ENCODE measurements at places on chromosomes 7 and 10.
A peak's percentile ranks its signal among the peaks of the same experiment; 100 is the strongest.

DNA sequence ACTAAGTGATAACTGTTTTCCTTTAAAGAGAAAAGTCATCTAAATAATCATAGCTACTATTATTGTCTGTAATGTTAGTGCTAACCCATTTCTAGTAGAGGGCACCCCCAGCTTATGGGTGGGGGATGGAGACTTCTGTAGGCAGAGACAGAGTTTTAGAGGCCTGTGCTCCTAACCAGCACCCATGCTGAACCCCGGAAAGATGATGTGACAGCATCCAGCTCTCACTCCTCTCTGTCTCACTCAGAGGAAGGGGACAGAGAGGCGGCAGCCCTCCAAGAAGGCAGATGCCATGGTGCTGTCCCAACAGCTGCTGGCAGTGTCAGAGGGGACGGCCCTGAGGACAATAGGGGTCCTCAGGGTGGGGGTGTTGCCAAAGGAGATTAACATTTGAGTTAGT lies 74.4 kb upstream of the PRLHR start:
- no peak for DNase-seq
- peaks cover 2% of the 10 kb centered on the region for H3K27me3 ChIP-seq
- H3K4me1 ChIP-seq: peaks cover 13% of the 10 kb centered on the region
- no peak overlapping the region for H3K4me3 ChIP-seq

DNA sequence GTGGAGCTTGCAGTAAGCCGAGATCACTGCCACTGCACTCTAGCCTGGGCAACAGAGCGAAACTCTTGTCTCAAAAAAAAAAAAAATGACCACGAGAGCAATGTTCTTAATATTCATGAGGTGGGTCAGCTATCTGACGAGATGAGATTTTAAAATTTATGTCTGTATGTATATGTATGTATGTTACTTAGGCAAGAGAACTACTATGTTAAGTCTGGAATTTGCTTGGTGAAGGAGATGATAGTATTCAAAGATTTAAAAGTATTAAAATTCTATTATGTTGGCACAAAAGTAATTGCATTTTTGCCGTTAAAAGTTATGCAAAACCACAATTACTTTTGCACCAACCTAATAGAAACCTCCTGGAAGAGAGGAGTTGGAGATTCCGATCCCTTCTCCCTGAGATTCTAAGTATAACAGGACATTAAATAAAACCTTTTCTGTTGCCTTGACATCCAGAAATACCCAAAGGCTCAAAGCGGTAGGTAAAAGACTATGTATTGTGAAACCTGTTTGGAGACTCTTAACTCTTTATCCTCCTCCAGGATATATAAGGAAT lies 114.3 kb upstream of the TNS3 start:
- no peaks in the 10 kb centered on the region for H3K36me3 ChIP-seq
- H3K4me3 ChIP-seq: no peak overlapping the region
- H3K4me1 ChIP-seq: peaks cover 5% of the 10 kb centered on the region
- DNase-seq: no peak
- no peak overlapping the region for H3K27ac ChIP-seq

DNA sequence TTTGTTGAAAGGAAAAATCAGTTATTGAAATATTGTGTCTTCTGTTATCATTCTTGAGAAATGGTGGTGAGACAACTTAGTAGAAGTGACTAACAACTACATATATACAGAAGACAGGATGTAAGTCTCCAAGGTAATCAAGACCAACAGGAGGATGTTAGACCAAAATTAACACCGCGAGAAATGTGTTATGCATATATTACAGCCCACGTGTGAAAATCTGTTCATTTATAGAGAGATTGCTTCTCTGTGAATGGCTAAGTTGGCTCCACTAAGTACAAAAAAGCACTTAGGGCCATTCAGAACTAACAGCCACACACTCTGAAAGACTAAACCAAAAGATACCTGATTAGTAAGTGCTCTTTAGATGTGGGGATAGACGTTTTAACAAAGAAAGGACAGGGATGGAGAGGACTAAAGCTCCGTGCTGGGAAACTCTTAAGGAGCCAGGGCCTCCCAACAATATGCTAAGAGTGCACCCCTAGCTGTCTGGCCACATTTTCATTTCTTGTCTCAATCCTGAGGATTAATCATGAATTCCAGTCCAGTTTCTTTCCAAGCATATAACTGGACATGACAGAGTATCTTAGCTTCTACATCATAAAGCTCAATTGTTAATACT lies 26.5 kb downstream of the HDAC9 start:
- H3K27me3 ChIP-seq: no peaks in the 10 kb centered on the region
- peak overlapping the region; percentile 73 for H3K4me3 ChIP-seq
- H3K36me3 ChIP-seq: peaks cover 19% of the 10 kb centered on the region
- H3K4me1 ChIP-seq: peaks cover 67% of the 10 kb centered on the region
- peak overlapping the region; percentile 94 for H3K27ac ChIP-seq

GRCh38 chr7:14457568-14458453 lies 444.7 kb downstream of the DGKB start:
- H3K4me1 ChIP-seq: no peaks in the 10 kb centered on the region
- DNase-seq: peak; percentile 20
- H3K4me3 ChIP-seq: no peak overlapping the region
- H3K27ac ChIP-seq: no peak overlapping the region
- H3K36me3 ChIP-seq: no peaks in the 10 kb centered on the region

DNA sequence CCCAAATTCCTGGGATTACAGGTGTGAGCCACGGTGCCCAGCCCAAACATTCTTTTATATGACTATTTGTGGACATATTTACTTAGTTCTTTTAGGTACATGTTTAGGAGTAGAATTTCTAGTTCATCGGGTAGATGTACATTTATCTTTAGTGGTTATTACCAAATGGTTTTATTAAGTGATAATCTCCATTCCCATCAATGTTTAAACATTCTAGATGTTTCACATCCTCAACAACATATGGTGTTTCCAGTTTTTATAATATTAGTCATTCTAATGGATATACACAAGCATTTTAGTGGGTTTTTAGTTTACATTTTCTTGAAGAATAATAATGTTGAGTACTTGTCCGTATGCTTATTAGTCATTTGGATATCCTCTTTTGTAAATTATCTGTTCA lies 131.7 kb downstream of the RTKN2 start:
- H3K4me1 ChIP-seq: no peaks in the 10 kb centered on the region
- no peak overlapping the region for H3K27ac ChIP-seq
- no peak for DNase-seq
- peaks cover 2% of the 10 kb centered on the region for H3K36me3 ChIP-seq
- H3K27me3 ChIP-seq: no peaks in the 10 kb centered on the region

DNA sequence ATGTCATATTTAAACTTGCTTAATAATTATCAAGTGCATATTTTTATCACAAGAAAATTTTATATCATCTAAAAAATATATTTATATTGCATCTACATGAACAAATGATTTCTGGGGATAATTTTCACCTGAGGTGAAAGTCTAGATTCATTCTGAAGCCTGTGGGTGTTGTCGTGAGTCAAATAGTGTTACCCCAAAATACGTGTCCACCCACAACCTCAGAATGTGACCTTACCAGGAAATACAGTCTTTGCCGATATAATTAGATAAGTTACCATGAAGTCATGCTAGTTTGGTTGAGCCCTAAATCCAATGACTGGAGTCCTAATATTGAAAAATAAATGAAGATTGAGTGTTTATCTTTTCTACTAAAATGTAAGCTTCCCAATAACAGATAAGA lies 203.0 kb upstream of the MDFIC start:
- no peak for DNase-seq
- H3K4me3 ChIP-seq: no peak overlapping the region
- H3K27me3 ChIP-seq: peaks cover 1% of the 10 kb centered on the region

- H3K4me3 ChIP-seq: no peak overlapping the region
- no peaks in the 10 kb centered on the region for H3K27me3 ChIP-seq
- H3K4me1 ChIP-seq: no peaks in the 10 kb centered on the region
- H3K36me3 ChIP-seq: no peaks in the 10 kb centered on the region
These were observed 189.8 kb upstream of the SEMA3A start for GRCh38 chr7:84384417-84384816.

DNA sequence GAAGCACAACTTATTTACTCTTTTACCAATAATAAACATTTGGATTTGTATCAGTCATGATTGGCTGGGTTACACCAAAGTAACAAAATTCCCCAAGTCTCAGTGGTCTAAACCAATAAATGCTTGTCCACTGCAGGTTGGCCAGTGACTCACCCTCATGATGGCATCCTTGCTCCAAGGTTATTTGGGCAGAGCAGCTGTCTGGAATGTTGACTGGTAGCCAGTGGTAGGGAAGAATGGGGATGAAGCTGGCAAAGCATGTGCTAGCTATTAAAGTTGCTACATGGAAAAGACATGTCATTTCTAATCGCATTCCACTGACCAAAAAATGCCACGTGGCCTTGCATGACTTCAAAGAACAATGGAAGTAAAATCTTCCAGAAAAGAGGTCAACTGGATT lies 1168.7 kb upstream of the CELF2 start:
- H3K36me3 ChIP-seq: no peaks in the 10 kb centered on the region
- no peak overlapping the region for H3K4me3 ChIP-seq
- no peaks in the 10 kb centered on the region for H3K27me3 ChIP-seq
- no peak overlapping the region for H3K27ac ChIP-seq

DNA sequence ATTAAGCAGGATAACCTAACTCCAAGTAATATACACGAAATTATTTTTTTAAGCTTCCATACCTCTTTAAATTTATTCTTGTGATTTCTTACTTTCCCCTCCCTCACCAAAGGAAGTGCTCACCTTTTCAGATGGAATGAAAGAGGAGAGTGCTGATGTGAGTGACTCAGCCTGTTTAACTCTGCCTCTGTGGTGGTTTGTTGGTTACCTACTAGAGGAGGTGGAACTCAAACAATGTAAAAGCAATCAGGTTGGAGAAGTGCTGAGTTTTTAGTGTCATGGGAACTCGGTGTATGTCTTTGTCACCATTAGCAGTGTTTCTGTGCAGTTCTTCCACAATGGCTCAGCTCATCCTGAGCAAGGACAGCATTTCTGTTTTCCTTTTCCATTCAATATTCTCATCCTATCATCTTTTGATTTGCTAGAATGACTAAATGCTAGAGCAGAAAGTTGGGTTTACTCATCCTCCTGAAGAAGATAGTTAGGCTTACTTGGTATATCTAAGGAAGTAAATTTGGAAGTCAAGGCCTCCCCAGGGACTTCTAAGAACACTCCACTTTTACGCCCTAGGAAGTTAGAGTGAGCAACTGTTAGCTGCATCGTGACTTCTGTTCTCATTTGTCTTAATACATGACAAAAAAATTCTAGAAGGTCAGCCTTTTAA lies 6.0 kb downstream of the ADD3 start:
- DNase-seq: no peak
- peak overlapping the region; percentile 77 for H3K27ac ChIP-seq
- peak overlapping the region; percentile 27 for H3K4me3 ChIP-seq
- H3K4me1 ChIP-seq: peaks cover 48% of the 10 kb centered on the region

- H3K36me3 ChIP-seq: no peaks in the 10 kb centered on the region
- H3K27ac ChIP-seq: no peak overlapping the region
- H3K27me3 ChIP-seq: no peaks in the 10 kb centered on the region
- no peak overlapping the region for H3K4me3 ChIP-seq
These were observed 84.0 kb upstream of the ANLN start for GRCh38 chr7:36305648-36306047.

DNA sequence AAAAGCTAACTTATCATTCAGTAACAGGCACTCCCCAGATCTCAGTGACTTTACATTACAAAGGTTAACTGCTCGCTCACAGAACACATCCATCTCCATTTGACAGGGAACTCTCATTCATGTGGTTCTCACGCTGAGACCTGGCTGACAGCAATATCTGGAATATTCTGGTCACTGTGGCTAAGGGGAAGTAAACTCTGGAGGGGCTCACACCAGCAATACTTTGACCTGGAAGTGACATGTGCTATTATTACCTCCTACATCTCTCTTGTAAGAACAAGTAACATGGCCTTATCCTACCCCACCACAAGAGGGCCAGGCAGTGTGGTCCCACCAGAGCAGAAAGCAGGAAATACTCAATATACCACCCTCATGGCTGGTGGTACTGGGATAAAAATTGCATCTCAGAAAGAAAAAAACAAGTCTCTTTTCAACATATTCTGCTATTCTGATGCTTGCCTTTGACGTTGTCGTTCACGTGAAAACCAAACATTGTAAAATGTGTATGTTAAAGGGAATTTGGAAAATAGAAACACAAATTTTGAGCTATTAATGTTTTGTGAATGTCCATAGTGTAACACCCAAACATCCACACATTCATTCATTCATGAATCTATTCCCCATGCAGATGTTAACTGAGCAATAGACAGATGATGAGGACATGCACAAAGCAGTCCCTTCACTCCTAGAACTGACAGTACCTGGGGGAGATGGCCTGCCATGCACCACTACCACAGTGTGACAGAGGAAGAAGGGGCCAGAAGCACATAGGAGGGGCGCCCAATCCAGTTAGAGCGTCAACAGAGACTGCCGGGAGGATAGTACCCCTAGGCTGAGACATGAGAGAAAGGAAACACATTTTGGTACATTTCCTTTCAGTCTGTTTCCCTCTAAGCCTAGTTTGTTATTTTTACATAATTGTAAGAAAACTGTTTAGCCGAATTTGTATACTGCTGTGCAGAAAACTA lies 166.0 kb upstream of the SP4 start:
- peaks cover 10% of the 10 kb centered on the region for H3K4me1 ChIP-seq
- no peaks in the 10 kb centered on the region for H3K27me3 ChIP-seq
- no peak overlapping the region for H3K27ac ChIP-seq
- no peak overlapping the region for H3K4me3 ChIP-seq
- DNase-seq: peak; percentile 49
- no peaks in the 10 kb centered on the region for H3K36me3 ChIP-seq
